Erythroblast (primary cell): ENCODE measurements at places on chromosomes 7 and 10.
A peak's percentile ranks its signal among the peaks of the same experiment; 100 is the strongest.

DNA sequence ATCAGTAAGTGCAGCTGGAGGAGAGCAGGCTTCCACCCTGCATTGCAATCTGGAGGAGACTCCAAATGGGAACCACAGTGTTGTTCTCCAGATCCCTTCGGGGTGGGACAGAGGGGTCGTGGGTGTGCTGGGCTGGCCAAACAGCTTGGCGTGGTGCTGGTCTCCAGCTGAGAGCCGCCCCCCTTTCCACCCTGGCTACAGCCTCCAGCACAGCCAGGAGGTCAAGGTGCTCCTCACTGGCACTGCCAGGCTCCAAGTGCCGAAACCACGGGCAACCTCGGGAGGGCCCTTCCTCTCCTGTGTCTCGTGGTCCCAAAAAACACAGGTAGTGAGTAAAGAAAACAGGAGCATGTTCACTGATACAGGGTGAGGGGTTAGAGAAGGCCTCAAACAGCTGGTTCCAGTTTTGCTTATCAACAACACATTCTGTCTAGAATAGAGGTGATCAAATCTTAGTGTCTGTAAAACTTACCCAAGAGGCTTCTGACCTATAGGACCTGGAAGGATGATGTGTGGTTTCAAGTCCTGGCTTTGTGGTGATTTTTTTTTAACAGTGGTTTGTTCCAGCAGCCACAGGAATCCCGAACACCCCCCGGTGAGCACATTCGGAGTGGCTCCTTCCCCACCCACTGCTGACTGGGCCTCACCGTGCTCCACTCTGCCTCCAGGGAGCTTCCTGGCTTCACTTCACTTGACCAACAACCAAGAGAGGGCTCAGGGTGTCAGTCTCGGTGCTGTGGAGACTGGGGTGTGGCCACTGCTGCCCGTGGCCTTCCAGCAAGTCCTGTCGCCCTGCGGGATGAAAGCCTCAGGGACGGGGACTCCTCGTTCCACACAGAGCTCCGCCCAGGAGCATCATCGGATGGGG lies 31.2 kb upstream of the EN2 start:
- no peak for DNase-seq

DNA sequence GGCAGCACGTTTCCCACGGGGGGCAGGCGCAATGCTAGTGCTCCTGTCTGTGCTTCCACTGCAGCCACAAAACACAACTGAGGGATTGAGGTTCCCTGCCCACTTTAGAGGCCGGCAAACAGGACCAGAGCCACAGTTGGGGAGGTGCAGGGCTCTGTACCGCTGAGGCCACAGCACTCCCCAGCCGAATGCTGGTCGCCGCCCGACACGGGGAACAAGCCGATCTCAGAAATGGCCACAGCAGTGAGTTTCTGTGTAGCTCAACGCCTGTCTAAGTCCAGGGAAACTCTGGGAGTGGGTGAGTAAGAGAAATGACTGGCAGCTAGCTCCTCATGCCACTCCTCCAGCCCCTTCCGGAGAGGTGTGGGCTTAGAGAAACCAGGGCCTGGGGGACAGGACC lies 194.0 kb upstream of the VWC2 start:
- no peak for DNase-seq

GRCh38 chr10:27383595-27384542 lies 120.2 kb upstream of the RAB18 start:
- DNase-seq, result no peak

DNA sequence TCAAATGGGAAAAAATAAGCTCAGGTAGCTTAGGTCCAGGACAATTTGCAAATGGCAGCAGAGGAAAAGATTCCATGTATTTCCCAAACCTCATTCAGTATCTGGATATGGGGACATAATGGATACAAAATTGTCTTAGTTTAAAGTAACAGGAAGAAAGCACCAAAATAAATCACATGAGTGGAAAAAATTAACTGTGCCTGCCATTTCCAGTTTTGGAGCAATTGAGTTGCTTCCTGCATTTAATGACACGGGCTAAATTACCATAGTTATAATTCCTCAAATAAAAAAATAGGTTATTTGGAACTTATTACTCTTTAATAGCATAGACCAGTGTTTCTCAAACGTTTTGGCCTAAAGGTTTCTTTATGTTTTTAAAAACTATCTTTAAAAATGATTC lies 6.3 kb upstream of the STAMBPL1 start:
- no peak for DNase-seq

DNA sequence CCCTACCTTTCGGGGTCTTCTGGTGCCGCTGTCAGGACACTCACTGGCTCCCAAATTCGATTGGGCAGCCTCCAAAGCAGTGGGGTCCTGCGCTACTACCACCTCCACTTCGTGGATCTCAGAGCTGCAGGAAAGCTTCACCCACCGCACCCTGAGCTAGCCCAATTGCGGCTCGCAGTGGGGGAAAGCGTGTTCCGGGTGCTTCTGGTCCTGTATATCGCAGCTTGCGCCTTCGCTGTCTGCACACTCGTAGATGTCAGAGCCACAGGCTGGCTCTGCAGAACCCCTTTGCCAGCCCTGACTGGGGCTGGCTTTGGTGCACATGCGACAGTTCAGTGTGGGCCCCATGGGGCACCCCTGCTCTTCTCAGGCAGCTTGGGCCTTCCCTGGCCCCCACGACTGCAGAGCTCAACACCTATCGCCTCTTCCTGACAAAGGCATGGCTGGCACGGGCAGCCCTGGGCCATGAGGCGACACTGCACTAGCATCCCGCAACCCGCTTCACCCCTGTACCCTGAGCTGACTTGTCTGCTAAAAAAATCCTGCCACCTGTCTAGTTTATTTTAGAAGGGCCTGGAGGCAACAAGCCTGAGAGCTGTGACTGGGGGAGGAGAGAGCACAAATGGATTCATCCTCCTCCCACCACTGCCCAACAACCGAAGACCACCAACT lies 78.7 kb upstream of the ABI1 start:
- peak; percentile 27 for DNase-seq

DNA sequence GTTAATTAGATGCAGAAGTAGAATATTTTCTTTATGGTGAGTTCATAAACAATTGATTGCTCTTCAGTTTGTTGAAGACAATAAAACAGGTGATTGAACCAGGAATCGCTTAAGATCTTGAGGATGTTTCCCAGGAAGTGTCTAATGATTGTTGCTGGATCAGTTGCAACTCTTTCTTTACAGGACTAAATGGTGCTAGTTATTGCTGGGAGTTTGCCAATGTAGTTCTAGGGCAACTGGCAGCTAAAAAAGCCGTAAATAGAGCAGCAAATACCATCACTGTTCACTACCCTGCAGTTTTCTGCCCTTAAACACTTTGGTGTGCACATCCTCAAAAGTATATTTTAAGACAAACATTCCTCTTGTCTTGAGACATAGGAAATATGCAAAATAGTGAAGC lies 119.2 kb upstream of the ANK3 start:
- no peak for DNase-seq

DNA sequence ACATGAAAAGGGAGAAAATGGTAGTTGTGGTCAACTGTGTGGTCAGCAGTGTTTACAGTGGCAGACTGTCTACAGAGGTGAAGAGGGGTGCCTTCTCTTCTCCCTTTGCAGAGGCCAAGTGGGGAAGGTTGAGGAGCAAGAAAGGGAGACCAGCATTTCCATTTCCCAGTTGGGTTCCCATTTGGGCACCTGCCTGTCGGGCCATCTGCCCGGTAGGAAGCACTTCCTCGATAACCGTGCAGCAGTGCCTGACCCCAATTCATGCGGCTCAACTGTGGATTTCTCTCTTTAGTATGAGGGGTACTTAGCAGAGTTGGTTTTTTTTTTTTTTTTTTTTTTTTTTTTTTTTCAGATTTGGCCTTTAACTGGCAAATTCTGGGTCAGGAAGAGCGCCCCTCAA lies 127.0 kb downstream of the CCDC3 start:
- no peak for DNase-seq

GRCh38 chr10:104680467-104681401 lies 39.6 kb downstream of the SORCS3 start:
- DNase-seq, result no peak

DNA sequence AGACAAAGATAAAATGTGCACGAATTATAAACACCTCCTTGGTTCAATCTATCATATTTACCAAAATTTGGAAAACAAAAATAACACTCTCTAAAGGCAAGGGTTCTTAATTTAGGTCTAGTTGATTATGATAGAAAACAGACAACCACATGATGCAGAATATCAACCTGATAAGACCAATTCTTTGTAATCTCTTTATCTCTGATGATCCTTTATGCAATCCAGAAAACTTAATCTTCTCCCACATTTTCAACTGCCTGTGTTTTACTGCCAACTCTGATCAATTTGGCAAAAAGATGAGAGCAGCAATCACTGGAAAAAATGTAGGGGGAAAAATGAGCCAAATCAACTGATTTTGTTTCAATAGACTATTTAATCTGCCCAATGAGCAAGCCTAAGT lies 148.5 kb downstream of the LRRN3 start:
- DNase-seq, result peak; percentile 9

DNA sequence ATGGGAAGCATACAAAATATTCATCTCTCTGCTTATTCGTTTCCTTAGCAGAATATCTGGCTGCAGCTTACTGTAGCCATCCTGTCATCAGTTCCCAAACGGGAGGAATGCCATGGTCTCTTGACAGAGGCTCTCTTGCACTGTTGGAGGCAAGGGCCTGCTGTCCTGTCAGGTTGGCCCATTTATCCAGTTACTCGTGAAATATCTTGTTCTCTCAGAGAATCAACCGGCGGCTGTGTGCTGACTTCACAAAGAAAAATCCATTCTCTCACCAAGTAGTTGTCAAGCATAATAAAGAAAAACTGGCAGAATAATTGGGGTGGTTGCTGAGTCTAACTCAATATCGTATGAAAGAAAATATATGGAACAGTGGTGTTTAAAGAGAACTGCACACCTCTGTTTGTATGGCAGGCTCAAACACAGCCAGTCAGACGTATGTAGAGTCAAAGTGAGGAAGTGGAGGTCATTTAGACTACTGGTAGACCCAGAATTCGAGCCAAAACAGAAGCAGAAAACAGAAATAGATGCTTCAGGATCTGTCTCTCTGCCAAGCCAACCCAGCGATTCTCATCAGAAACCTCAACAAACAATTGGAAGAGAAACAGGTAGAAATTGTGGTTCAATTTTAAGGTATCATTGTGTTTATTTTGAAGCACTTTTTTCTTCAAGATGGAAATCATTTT lies 349.2 kb upstream of the PRKCQ start:
- DNase-seq, result peak; percentile 4

DNA sequence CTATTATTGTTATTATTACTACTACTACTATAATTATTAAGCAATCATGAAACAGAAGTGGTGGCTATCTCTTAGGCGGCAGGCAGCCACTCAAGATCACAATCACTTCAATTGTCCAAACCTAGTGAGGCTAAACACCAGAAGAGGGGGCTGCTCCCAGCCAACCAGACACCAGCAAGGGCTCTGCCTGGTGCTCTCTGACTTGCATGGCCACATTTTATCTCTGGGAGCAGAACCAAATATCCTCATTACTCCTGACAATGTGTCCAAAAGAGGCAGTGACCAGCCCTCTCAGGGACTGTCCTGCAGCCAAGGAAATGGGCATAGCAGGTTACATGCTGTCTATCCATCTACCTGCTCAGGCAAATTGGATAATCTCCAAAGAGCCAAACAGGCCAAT lies 187.4 kb upstream of the PDE1C start:
- peak; percentile 15 for DNase-seq

DNA sequence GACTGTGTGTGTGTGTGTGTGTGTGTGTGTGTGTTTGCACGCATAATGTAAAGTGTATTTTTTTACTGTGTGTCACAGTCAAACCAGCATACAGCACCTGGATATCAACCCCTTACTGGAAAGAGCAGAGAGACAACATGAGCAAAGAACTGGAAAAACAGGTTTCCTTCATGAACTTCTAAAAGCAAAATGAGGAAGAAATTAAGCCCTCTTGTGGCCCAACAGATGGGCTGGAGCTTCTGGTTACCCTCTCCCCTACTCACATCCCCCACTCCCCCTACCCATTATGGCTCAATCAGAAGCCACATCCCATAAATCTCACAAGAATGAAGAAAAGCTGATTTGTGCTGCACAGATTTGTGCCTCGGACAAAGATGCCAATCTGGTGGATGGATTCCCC lies 36.2 kb downstream of the PDE1C start:
- DNase-seq, result no peak

- no peak for DNase-seq
These were observed 25.5 kb upstream of the C10orf67 start for GRCh38 chr10:23370106-23370505.

DNA sequence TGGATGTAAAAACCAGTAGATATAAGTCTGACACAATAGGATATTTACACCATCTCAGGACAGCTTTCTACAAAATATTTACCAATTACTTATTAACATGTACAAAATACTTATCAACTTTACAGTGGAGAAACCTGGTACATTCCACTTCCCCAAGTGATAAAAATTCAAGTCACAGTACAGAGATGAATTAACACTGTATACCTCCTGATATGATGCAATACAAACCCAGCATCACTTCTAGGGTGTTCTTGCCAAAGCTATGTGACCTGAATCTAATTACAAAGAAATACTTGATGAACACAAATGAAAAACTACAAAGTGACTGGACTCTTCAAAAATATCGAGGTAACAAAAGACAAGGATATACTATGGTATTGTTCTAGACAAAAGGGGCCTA lies 156.4 kb upstream of the FGFR2 start:
- no peak for DNase-seq

- no peak for DNase-seq
These were observed 249.0 kb downstream of the C7orf25 start for GRCh38 chr7:42662862-42663261.

GRCh38 chr7:81187753-81188152 lies 268.9 kb upstream of the SEMA3C start:
- DNase-seq, result no peak

DNA sequence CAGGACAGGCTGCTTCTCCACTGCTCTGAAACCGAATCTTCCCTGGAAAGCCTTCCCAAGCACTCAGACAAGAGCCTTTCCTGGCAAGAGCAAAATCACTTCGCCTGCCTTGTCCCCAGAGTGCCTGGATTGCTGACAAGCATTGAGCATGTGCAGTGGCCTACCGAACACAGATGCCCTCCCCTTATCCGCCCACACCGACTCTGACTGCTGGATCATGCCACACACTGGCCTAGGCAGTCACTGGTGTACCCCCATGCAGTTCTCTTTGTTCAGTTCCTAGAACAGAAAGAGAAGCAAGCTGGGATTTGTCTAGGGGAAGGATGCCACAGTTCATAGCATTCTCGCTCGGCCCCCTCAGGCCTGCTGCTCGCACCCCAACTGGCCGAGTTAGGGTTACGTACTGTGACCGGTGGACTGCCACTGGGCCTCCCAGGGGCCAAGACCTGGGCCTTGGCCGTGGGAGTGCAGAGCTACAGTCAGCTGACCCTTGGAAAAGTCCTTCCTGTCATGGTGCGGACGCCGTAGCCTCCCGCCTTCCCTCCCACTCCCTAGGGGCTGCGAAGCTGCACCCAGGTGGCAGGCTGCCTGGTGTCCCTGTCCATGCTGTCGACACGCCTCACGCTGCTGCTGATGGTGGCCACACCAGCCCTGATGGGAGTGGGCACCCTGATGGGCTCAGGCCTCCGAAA lies 6.9 kb downstream of the ABCB8 start:
- no peak for DNase-seq

DNA sequence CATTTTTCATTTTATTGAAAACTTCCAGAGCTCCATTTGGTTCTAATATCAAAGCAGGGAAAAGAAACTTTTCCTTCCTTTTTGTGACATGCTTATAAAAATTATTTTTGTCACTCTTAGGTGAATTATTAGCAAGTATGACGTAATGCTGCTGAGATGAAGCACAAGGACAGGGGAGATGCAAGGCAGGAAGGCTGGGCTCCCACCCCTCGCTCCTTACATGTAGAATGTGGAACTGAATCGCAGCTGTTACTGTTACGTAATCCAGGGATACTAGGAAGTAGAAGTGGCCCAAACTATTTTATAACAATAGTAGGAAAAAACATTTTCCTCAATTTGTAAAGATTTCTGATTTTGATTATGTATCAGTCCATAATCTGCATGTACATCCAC lies 17.1 kb upstream of the GTPBP4 start:
- no peak for DNase-seq
